ENCODE measurements at places on chromosomes 6 and 20.

GRCh38 chr20:3100480-3100879 is 16.0 kb upstream of the AVP start:
- no peak for DNase-seq

DNA sequence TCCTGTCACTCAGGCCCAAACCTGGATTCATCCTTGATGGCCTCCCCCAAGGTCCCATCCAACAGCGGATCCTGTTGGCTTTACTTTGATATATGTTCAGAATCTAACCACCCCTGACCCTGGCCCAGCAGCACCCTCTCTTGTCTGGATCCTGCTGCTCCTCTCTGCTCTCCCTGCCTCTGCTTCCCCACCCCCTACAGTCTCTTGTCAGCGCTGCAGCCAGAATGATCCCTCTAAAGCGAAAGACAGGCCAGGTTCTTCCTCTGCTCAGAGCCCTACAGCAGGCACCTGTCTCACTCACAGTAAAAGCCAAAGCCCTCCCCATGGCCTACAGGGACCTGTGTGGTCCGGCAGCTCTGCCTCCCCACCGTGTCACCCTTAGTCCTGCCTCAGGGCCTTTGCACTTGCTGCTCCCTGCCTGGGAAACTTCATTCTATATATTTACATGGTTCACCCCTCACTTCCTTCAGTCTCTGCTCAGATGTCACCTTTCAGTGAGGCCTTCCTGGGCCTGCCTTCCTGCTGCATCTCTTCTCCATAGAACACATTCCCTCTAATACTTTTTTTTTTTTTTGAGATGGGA is 37.4 kb upstream of the KCNB1 start:
- DNase-seq, result no peak

DNA sequence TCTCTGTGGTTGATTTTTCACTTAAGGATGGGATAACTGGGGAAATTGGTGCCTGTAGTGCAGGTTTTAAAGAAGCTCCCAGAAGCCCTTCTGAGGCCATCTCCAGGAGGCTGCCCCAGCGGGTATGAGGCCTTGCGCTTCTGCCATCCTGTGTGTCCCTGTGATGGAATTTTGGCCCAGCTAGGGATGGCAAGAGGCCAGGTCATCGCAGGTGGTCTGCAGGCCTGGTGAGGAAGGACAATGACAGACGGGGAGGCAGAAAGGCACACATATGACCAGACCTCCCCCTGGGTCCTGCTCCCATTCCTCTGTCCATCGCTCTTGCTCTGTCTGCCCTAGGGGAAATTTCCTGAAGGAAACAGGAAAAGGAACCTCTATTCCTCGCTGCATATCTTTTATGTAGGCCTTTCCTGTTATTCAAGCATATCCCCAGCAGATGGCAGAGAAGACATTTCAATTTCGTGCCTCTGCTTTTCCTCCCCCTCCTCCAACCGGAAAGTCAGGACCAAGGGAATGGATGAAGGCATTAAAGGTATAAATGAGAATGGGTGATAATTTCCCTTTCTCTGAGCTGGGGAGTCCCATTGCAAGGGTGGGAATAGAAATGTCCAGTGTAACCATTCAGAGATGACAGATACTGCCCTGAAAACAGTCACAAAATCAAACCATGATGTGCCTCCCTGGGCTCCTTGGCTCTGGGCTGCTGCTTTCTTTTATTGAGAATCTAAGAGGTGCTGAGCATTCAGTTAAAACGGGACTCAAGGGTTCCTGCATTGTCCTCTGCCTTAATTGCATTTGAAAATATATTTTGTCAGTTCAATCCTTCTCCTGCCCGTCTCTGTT is 17.6 kb upstream of the HLA-F start:
- peak; percentile 71 for DNase-seq

DNA sequence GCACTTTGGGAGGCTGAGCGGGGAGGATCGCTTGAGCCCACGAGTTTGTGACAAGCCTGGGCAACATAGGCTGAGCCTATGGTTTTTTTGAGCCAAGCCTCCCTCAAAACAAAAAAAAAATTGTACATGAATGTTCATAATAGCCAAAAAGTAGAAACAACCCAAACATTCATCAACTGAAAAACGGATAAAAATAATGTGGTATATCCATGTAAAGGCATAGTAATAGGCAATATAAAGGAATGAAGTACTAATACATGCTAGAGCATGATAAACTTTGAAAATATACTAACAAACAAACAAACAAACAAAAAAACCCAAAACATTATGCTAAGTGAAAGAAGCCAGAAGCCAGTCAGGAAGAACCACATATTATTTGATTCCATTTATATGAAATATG is 35.3 kb downstream of the KIAA0319 start:
- no peak for DNase-seq

DNA sequence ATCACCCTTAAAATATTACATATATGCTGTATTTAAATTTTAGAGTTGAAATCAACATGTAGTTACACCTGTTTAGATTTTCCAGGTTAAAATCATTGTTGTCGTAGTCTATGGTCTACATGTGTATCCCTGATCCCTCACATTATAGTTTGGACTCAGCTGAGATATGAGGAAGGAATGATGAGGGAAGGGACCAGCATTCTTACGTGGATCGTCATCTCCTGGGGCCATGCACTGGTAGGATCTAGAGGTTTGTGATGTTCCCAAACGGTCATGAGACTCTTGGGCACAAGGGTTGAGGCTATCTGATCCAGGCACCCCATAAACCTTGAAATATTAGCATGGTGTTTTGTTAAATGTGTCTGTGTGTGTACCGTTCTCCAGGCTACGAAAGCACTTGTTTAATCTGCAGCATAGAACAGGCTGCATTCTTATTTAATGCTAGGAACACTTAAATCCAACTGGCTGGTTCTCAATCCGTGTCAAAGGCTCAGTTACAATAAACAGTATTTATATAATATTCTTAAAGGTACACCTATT is 55.4 kb downstream of the IPCEF1 start:
- no peak for DNase-seq

- DNase-seq, result peak; percentile 99
These were observed 8.7 kb upstream of the AP5S1 start for GRCh38 chr20:3811467-3812258.

- no peak for DNase-seq
These were observed 502.9 kb upstream of the NOX3 start for GRCh38 chr6:155958550-155958949.

DNA sequence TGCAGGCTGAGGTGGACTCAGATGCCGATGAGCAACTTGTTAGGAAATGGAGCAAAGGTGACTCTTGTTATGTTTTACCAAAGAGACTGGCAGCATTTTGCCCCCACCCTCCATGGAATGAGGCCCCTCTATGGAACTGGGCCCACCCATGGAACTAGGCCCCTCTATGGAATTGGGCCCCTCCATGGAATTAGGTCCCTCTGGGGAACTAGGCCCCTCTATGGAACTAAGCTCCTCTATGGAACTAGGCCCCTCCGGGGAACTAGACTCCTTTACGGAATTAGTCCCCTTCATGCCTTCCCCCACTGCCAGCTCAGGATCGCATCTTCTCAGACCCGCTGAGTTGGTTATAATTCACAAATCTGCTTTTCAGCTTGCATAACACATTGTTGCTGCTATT is 144.9 kb downstream of the THBS2 start:
- no peak for DNase-seq

GRCh38 chr20:1381753-1382591 is 10.9 kb downstream of the FKBP1A start:
- no peak for DNase-seq

Data from choroid plexus epithelial cell (primary cell).